ENCODE measurements at places on chromosomes 4 and X.

DNA sequence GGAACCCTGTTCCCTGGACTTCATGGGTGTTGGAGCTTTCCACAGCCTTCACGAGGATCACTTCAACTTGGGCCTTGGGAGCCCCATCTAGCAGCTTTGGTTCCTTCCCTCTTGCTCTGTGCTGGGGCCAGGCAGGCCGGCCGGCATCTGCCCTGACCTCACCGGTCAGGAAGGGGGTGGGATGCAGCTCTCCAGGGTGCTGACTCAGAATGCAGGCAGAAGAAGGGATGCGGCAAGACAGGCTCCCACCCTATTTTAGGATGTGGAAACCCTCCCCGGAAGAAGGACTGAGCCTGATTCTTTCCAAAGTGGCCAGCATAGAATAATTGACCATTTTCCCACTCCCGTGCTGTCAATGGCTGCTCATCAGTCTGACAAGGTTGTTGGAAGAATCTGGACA lies 47.1 kb downstream of the FHDC1 start:
- no peak for DNase-seq

DNA sequence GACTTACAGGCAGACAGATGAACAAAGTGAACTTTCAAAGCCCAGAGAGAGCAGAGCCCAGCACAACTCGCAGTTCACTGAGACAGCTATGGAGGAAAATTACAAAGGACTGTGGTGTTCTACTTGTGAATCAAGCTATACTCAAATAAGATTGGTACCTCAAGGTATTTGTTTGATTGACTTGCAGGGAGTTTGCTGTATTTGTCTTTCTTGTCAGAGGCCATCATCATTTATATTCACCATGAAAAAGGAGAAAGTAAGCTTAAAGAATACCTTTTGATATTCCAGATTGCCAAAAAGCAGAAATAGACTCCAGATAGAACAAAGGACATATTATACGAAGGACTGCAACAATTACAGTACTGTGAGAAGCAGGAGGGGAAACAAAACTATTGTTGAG lies 1047.9 kb downstream of the RPA4 start:
- no peak for DNase-seq

DNA sequence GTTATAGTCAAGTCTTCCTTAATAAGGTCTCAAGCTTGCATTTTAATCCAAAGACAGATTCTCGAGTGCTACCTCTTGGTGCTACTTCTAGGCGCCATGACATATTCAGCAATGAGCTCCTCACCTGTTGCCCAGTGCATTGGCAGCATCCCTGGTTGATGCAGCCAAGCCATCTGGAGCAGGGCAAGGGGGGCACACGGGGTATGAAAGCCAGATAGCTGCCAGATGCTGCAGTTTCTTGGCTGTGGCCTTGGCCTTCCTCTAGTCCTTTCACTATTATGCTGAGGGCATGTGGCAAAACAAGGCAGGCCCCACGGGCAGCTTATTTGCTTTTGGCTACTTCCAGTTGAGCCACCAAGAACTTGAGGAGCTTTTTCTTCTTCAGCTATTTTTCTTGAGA lies 168.6 kb upstream of the PGRMC2 start:
- DNase-seq: no peak

GRCh38 chrX:132774010-132774714 lies 184.3 kb downstream of the HS6ST2 start:
- no peak for DNase-seq

GRCh38 chr4:127856196-127856812 lies 24.4 kb upstream of the PLK4 start:
- DNase-seq: no peak

GRCh38 chr4:1105662-1106061 lies 7.7 kb downstream of the RNF212 start:
- DNase-seq: peak; percentile 76

- DNase-seq: no peak
These were observed 96.5 kb upstream of the DHX15 start for GRCh38 chr4:24680746-24681448.

GRCh38 chr4:106793933-106794332 lies 242.2 kb downstream of the DKK2 start:
- DNase-seq: no peak

DNA sequence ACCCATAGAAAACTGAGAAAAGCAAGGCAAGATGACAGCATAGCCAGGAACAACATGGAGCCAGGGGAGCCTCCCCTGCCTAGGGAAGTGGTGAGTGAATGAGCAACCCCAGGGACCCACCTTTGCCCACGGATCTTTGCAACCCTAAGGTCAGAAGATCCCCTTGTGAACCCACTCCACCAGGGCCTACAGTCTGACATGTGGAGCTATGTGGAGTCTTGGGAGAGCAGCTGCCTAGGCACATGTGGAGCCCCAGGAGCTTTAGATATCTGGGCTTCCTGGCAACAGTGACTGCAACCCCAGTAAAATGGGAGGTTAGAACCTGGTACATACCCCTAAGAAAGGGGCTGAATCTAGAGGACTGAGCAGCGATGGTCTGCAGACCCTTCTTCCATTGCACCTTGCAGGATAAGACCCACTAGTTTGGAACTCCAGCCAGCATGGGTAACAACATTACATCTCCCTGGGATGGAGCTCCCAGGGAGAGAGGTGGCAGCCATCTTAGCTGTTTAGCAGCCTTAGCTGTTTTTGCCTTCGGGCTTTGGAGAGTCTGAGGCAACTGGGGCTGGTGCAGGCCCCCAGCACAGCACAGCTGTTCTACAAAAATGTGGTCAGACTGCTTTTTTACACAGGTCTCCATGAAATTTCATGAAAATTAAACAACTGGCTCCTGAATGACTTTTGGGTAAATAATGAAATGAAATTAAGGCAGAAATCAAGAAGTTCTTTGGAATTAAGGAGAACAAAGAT lies 104.7 kb upstream of the TRIM2 start:
- DNase-seq: no peak
